ENCODE measurements at places on chromosomes 11 and 22. TPM values are rescaled to one million over a fixed set of nuclear protein-coding genes. Genes with fewer than 3 reads are reported as not detected.

GRCh38 chr11:43907028-43907975 is 26.7 kb downstream of the ALKBH3 start:
- no peak for DNase-seq

Gene LGALS12
- 0.54 TPM for polyA plus RNA-seq

DNA sequence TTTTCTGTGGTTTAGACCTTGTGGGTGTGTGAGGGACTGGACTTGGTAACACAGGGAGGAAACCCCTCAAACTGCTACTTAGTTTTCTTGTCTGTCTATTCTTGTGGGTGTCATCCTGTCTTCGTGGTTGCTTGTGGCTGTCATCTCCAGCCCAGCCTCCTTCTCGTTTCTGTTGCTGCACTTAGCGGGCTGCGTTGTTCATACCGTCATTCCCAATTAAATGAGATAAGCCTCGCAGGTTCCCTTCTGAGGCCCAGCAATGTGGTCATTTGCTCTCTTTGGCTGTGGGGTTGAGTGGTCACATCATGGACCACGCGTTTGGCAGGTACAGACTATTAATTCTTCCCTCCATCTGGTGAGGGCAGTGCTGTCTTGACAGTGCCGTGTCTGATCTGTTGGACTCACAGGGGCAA is 18.8 kb downstream of the PANX1 start:
- DNase-seq, result no peak

DNA sequence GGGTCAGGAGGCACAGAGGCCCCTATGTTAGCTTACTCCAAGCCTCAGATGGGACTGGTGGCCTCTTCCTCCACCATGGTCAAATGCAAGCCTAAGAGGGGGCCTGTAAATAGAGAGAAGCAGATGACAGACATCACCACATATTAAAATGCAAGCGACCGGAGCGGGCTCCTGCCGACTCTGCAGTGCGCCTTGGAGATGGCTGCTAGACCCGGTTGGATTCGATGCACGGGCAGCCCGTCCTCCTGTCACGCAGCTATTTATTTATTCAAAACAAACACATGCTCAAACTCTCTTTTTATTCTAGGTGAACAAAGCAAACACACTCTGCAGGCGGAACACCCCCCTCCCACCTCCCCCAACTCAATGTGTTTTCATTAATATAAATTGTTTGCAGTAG is 208.0 kb downstream of the DSCAML1 start:
- no peak for DNase-seq

Gene OR52E8
- not detected for polyA plus RNA-seq

DNA sequence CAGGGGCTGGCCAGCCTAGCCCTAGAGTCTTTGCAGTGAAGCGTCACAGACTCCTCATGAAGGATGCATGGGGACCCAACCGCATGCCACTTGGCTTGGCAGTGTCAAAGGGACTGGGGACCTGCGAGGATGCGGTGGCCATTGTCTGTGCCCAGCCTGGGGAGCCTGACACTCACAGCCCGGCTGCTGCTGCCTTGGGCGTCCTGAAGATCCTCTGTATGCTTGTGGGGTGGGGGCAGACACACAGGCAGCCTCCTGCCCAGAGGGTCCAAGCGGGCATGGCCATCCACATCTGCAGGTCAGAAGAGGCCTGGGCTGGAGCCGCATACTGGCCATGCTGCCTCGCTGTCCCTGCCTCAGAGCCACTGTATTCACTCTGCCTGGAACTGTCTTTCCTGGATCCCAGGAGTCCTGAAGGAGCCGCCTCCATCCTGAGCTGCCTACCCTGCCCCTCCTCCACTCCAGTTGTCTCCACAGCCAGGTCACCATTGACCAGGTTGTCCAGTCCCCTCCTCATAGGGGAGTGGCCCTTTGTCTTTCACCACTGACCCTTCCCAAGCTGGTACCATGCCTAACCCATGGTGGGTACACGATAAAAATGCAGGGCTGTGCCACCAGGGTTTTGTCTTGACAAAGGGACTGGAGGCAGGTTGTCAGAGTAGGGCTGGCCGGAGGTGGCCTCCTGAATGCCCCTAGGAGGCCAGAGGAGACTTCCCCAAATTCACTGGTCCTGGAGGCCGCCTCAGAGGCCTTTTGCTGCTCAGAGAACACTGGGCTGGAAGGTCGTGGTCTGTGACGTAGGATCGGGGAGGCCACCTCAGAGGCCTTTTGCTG is 107.0 kb downstream of the KCNQ1OT1 start:
- peak; percentile 75 for DNase-seq

Gene MRGPRE
- polyA plus RNA-seq, result not detected

Measured in left lung (tissue), 14 donors.